ENCODE measurements at places on chromosomes 16 and 17.

GRCh38 chr17:40604327-40605080, 39.2 kb upstream of the CCR7 start:
- DNase-seq, result no peak

GRCh38 chr16:48433116-48433849, 48.1 kb upstream of the SIAH1 start:
- DNase-seq, result no peak

GRCh38 chr16:1816396-1817275, 10.0 kb downstream of the HAGH start:
- DNase-seq, result no peak

DNA sequence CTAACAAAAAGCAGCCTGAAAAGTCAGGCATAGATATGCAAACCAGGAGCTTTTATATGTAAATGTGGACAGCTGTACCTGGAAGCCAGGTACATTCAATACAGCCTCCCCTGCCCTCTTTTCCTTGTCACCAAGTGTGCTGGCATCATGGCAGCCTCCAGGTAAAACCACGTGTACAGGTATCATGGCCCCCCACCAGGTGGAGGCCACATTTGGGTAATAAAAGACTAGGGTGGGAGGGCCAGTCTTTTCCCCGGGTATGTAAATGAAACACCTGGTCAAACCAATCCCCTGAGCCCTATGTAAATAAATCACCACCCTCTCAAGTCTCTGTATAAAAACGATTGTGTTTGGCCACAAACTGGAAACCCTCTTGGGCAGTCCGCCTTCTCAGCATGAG, 226.4 kb upstream of the GOT2 start:
- no peak for DNase-seq

DNA sequence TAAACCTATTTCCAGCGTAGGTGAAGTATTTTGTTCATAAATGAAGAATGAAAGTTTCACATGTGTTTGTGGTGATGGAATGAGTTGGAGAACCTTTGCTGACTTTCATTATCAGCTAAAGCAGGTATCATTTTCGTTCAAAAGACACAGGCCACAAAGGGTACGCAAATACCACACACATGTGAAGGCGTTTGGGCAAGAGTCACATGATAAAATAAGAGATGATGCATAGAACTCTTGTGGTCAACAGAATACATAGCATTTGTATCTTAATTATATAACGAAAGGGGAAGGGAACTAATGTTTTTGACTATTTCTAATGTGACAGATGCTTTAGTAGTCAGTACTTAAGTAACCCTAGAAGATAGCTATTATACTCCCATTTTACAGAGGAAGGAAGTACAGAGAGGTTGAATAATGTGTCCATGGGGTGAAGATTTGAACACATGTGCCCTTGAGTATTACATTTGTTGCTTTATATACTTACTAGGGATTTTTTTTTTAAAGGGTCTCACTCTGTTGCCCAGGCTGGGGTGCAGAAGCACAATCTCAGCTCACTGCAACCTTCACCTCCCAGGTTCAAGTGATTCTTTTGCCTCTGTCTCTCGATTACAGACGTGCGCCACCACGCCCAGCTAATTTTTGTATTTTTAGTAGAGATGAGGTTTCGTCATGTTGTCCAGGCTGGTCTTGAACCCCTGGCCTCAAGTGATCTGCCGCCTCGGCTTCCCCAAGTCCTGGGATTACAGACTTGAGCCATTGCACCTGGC, 4.8 kb downstream of the RPA1 start:
- no peak for DNase-seq

- DNase-seq, result no peak
These were observed 196.8 kb downstream of the TOX3 start for GRCh38 chr16:52350031-52350642.

- no peak for DNase-seq
These were observed 168.5 kb downstream of the MSI2 start for GRCh38 chr17:57424777-57425188.

DNA sequence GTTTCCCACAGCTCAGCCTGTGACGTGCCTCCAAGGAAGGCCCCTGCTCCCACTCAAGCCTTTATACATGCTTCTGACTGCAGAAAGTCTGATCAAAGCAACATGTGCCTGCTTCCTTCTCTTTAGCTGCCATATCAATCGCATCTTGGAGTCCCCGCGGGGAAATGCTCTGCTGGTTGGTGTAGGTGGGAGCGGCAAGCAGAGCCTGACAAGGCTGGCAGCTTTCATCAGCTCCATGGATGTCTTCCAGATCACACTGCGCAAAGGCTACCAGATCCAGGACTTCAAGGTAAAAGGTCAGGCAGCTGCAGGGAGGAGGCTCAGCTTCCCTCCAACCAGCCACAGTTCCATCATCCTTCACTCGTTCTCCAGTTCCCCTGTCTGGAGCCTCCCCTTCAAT, 189.7 kb downstream of the ZNF18 start:
- no peak for DNase-seq

DNA sequence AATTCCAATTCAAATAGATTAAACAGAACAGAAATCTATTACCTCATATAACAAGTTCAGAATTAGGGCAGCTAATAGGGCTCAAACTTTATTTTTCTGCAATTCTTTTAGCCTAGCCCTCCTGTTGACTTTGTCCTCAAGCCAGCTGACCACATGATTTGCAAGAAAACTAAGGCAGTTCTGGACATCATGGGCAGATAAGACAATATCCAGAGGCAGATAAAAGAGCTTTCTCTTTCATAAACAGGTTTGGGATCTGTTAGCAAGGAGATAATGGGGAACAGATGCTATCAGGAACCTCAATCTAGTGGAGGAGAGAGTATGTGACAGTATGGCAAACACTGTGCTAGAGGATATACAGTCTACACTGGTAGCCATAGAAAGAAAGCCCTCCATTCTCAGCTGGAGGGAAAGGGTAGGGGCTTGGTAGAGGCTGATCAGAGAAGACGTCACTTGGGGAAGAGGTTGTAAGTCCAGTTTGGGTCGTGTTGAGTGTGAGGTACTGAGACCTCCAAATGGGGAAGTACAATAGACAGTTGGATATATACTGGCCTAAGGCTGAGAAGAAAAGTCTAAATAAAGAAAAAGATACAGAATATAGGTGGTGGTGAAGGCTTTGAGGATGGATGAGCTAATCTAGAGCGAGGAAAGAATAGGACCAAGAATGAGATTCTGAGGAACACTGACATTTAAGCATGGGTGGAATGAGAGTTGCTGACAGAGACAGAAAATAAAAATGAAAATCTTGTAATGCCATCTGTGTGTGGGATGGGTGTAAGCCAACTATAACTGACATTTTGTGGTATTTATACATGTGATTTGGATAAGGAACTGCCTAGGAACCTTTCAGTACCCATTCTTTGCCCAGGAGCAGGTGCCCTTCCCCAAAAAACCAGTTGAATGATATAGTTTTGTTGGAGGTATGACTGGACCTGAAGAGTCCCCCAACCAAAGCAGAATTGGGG, 67.4 kb downstream of the CYB561 start:
- no peak for DNase-seq

- DNase-seq, result no peak
These were observed 81.4 kb downstream of the XYLT1 start for GRCh38 chr16:17389384-17389783.

GRCh38 chr17:61467416-61468262, 15.4 kb downstream of the TBX4 start:
- no peak for DNase-seq

DNA sequence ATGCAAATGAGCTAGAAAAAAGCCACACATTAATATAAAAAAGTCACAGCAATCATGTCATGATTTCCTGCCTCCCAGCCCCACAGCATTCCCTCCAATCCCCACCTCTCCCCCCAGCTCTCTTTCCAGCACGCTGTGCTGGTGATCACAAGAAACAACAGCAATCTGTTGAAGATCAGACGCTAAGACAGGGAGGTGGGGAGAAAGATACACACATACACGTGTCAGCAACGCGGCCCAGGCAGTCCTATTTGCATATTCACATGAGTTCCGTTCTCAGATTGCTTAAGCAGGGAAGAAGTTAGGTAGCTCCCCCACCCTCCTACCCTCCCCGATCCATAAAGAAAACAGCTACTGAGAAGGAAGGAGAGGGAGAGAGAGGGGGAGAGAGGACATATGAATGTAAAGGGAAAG, 405.5 kb upstream of the PSMD7 start:
- DNase-seq, result no peak

DNA sequence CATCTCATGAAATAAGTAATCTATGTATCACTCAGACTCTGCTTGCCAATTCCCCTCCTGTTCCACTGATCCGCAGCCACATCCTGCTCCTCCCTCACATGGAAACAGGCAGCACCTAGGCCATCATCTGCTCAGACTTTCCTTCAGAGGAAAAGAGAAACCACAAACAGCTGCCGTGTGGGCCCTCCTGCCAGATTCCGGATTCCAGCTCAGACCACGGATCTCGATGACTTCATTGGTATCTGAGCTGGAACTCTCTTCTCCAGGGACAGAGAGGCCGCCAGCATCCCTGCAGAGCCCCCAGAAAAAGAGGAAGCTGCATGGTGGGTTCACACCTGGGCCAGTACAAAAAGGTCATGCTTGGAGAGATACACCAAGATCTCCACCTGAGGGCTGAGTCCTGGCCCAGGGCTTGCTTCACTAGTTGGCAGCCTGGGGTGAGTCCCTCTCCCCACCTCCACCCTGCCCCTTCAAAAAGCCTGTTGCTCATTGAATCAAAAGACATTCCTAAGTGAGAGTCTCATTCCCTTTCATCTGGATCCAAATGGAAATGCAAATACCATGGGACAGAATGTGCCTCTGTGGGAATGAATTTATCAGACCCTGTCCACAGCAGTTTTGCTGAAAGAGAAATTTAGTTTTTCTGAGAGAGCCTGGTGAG, 47.2 kb downstream of the HOXB1 start:
- no peak for DNase-seq

- no peak for DNase-seq
These were observed 9.9 kb downstream of the PSME3IP1 start for GRCh38 chr16:57175896-57176295.

GRCh38 chr16:71572497-71573116, 4.3 kb downstream of the TAT start:
- DNase-seq, result no peak

DNA sequence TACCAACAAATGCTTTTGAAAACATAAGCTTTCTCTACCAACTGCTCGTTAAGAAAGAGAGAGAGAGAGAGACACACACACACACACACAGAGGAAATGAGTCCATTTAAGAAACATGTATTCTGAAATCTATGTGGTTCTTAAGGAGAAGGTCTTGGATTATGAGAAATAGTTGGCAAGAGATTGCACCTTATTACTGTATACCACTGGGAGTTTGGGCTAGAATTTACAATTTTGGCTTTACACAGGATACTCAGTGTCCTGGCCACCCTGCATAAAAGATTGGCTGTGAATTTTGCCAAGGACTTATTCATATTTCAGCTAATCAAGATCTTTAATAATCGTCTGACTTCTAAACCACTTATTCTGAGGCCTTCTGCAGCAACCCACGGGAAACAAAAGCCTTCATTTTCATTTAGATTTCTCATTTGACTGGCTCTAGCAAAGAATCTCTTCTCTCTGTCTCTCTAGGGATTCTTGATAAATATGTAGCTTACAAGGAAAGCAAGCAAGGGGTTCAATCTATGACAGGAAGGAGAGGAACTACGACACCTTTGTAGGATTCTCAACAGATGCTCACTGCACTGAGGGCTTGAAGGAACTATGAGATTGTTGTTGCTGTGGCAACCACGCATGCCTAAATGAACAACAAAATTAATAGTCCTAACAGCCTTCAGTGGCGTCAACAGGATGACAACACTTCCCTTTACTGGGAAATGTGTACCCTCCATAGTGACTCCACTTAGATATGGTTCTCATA, 75.3 kb upstream of the GNAO1 start:
- no peak for DNase-seq

DNA sequence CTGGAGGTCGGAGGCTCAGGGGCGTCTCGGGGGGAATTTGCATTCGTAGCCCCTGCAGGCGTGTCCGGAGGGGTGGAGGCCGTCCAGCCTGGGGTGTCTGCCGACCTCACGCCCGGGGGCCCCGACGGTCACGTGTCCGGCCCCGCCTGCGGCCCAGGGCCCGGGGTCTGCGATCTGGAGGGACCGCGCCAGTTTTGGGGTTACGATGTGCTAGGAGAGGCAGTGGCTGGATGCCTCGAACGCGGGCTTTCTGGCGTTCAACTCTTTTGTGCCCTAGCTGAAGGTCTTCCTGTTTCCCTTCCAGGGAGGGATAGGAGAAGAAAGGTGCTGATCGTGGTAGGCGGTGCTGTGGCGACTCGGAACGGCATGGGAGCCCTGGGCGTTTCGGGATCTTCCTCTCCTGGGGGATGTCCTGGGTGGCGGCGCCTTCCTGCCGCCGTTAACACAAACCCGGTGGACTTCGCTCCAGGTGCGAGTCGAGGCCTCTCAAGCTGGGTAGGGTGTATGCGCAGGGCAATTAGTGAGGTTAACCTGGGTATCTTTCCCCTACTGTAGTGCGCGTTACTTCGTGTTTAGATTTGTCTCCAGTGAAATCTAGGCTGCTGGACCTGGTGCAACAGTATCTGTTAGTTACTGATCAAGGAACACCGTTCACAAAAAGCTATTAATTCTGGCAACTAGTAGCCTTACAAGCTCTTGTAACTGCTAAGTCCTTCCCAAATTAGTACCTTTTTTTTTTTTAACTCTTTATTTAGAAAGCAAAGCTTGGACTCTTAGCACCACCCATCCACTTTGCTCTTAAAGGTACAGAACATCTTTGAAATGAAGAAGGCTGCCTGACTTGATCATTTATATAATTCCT, 1.3 kb downstream of the AKAP1 start:
- no peak for DNase-seq

DNA sequence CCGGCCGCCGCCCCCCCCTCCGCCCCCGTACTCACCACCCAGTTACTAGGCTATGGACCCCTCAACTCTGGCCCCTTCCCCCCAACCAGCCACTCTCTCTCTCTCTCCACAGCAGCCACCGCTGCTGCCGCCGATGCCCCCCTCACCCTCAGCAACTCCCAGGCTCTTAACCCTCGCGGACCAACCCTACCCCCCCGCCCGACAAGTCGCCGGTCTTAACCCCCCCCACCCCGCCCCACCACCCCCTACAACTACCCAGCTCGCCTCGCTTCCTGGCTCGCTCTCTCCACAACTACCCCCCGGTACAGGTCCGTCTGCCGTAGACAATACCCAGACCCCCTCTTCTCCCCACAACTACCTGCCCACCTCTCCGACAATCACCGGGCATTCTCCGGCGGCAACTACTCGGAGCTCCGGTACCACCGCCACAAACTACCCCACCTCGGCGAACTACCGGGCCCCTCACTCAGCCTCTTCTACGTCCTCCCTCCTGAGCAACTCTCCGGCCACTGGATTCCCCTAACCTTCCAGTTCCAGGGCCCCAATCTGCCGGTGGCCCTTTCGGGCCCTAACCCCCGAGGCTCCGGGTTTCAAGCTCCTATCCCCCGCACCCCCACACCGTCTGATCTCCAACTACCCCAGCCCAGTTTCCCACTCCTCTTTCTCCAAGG, 702 bp downstream of the PHF23 start:
- DNase-seq, result no peak

GRCh38 chr16:56181401-56181800, 9.9 kb upstream of the GNAO1 start:
- no peak for DNase-seq

DNA sequence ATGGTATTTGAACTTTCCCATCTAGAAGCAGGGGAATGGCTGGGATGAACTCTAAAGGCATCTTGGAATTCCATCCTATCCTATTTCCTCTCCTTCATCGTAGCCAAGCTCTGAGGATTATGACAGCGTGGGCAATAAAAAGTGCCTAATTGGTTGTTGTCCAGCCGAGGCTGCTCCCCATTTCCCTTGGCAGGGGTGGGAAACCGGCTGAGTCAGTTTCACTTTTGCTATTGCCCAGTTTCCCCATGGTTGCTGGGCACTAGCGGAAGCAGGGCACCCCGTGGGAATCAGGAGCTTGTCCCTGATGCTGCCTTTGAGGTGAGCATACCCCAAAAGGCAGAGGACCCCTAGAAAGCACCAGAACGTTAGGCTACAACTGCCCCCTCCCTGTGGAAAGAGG, 13.8 kb upstream of the SP2 start:
- no peak for DNase-seq
